ENCODE measurements at places on chromosomes 12 and 14.
A peak's percentile ranks its signal among the peaks of the same experiment; 100 is the strongest.

- DNase-seq, result no peak
These were observed 105.1 kb downstream of the LLPH start for GRCh38 chr12:66025477-66025876.

GRCh38 chr12:5908251-5908650 is 36.8 kb downstream of the ANO2 start:
- DNase-seq, result no peak

GRCh38 chr12:75766263-75767160 is 255.1 kb upstream of the KRR1 start:
- no peak for DNase-seq

DNA sequence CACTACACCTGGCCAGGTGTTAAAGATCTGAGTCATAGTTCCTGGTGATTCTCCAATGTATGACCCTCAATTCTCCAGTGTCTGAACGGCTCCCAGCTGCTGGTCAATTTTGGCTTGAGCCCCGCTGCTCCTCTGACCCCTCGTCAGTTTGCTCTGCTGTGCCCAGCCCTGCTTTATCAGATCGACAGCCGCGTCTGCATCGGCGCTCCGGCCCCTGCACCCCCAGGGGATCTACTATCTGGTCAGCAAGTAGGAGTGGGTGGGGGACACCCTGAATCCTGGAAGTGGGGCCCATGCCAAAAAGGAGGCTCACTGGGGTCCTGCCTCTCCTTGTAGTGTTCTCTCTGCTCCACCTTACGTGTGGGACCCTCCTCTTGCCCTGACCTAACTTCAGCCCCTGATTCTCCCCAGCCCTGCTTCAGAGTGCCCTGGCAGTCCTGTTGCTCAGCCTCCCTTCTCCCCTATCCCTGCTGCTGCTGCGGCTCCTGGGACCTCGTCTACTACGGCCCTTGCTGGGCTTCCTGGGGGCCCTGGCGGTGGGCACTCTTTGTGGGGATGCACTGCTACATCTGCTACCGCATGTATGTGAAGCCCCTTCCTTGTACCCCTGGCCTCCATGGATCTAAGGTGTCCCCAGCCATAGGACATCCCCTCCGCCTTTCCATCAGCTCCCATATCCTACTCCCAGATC is 5.0 kb downstream of the SLC39A5 start:
- DNase-seq, result no peak

GRCh38 chr14:63938198-63939005 is 85.6 kb downstream of the SYNE2 start:
- DNase-seq, result no peak

- no peak for DNase-seq
These were observed 2.8 kb upstream of the KCNH3 start for GRCh38 chr12:49535921-49536525.

DNA sequence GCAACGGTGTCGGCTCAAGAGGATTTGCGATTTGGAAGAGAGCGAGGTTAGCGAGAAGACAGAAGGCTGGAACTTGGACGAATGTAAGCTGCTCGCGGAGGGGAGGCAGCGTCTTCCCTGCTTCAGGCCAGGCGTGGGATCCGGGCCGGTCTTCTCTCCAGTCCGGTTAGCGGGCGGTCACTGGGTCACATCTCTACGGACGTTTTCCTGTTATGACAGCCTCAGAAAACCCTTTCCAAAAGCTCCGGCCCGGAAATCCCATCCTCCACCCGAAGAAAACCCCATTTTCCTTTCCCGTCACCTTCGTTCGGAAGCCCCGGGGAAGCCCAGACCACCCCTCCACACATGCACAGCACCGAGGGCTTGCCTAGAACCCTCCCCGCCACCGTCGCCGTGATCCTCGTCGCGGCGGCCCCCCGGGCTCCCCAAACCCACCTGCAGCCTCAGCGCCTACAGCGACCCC is 268 bp downstream of the NDUFB1 start:
- no peak for DNase-seq

DNA sequence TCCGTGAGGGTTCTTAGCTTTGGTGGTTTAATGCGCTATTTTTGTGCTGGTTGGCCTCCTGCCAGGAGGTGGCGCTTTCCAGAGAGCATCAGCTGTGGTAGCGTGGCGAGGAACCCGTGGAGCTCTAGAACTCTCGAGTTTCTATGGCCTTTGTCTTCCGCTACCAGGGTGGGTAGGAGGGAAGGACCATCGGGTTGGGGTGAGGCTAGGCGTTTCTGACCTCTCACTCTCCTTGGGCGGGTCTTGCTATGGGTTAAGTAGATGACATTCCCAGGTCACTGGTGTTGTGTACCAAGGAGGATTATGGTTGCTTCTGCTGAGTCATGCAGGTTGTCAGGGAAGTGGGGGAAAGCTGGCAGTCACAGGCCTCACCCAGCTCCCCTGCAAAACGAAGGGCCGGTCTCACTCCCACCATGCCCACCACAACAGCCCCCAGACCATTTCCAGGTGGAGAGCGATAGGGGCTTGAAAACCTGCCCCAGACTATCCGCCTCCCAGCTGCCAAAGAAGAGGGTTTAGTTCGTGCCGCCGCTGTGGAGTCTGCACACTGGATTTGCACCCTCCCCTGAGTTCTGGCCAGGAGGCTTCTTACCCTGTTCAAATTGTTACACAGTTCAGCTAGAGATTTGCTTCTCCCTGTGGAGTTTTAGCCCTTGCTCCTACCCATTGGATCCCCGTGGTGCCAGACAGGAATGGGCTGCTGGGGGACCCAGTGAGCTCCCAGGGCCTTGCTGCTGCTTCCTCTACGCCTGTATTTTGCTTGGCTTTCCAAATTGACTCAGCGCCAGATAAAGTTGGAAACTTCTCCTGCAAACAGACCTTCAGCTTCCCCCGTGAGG is 21.9 kb downstream of the RNFT2 start:
- DNase-seq, result peak; percentile 20

Data from T follicular helper cell (primary cell).